ENCODE measurements at places on chromosomes 6 and 20.

GRCh38 chr6:121134922-121135321 lies 199.4 kb downstream of the TBC1D32 start:
- no peak for DNase-seq

DNA sequence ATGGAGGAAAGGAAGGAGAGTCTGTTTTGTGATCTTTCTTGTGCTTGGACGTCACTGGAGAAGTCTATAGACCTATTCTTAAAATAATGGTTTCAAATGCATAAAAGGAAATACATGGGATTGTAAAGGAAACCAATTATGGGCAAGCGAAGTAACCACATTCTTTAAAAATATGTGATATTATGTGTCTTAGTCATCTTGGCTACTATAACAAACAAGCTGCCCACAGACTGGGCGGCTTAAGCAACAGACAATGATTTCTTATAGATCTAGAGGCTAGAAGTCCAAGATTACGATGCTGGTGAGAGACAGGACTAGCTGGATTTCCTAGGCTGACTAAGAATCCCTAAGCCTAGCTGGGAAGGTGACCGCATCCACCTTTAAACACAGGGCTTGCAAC lies 49.4 kb upstream of the CD83 start:
- no peak for DNase-seq

GRCh38 chr20:29878281-29878741 lies 1379.2 kb upstream of the DEFB115 start:
- DNase-seq = peak; percentile 7

DNA sequence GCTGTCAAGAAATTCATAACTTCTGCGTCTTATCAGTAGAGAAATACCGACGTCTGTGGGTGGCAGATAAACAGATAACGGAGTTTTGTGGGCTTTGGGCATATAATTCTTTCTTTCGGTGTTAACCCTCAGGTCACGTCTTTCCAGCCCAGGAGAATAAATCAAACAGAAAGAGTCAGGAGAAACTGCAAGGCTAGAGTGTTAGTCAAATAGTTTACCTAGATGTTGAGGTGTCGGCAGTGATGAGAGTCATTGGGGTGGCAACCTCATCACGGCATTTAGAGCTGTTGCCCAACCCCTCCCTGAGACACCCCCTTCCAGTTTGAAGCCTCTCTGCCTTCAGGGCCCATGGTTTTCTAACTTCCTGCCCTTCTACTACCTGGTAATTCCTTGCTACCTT lies 49.5 kb downstream of the ADTRP start:
- DNase-seq = no peak

- DNase-seq = no peak
These were observed 11.9 kb downstream of the C6orf89 start for GRCh38 chr6:36897609-36898008.

GRCh38 chr6:6730831-6731230 lies 142.3 kb downstream of the LY86 start:
- DNase-seq = no peak

DNA sequence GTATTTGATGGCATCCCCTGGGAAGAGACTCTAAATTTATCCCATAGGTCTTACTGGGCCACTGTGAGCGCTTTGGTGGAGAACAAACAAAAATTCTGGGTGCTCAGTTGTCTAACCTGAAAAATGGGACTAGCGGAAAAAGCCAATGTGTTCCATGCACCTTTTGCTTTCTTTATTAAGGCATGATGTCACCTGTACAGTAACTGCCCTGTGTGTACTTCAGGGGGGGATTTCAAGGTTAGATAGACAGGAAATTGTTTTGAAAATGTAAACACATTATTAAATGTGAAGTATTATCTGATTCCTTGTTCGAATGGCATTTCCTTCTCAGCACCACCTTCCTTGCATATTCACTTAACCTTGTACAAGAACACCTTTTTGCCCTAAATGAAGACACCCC lies 1.2 kb upstream of the EDN1 start:
- DNase-seq = no peak

DNA sequence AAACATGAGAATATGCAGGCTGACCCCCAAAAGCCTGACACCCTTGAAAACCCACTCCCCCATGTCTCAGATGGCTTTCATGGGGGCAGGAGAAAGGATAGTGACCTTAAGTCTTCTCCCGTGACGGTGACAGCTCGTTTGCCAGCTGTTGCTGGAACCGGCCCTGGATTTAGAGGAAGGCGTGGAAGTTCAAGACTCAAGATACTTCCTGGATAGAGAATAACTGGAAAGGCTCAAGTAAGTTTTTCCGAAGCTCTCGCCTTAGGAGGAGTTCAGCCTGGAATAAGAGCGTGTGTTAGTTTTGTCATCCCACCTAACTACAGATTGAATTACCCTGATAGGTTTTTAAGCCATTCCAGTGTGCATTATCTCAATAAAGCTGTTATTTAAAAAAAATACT lies 11.6 kb upstream of the MTG2 start:
- no peak for DNase-seq

DNA sequence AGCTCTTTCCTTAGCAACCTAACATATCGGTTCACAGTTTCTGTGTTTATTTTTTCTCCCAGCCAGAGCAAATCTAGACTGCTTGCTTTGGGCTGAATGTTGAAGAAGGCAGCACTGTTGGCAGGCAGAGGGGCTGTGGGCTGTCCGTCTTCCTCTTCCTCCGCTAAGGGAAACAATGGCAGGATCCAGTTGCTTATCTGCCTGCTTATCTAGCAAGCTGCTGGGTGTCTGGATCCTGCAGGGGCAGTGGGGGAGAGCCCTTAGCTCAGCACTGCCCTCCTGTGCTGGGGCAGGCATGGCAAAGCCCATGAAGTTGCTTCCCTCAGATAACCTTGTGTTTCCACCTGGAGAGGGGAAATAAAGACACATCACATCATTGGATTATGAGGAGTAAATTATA lies 92.7 kb upstream of the CD93 start:
- no peak for DNase-seq

- DNase-seq = no peak
These were observed 4.7 kb upstream of the SCUBE3 start for GRCh38 chr6:35209081-35209480.

DNA sequence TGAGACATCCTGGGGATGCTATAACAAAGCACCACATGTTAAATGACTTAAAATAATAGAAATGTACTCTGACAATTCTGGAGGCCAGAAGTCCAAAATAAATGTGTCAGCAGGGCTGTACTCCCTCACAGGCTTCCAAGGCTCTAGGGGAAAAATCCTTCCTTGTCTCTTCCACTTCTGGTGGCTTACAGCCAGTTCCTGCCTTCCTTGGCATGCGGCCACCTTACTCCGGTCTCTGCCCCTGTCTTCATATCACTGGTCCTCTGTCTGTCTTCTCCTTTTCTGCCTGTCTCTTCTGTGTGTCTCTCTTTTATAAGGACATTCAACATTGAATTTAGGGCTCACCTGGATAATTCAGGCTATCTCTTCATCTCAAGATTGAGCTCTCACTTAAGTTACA lies 155.3 kb upstream of the SYNCRIP start:
- no peak for DNase-seq

- DNase-seq = no peak
These were observed 225.4 kb downstream of the PRL start for GRCh38 chr6:22071270-22072041.

DNA sequence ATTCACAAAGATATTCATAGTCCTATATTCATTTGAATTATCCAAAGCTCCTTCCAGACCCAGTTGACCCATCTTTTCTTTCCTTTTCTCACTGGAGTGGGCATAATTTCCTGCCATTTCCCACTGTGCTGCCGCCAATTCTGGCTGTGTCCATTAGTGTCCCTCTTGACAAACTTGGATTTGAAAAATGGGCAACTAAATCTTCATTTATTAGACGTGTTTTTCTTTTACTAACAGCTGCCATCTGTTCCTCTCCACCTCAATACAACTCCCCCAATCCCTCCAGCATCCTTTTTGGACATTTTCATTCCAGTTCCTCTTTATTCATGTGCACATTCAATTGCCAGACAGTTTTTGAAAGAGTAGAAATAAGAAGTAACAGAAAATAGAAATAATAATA lies 90.5 kb downstream of the PCSK2 start:
- no peak for DNase-seq

GRCh38 chr20:14951707-14952418 lies 614.5 kb upstream of the FLRT3 start:
- no peak for DNase-seq

- DNase-seq = no peak
These were observed 22.3 kb downstream of the TULP4 start for GRCh38 chr6:158334534-158334933.

GRCh38 chr20:39751557-39752137 lies 789.5 kb downstream of the DHX35 start:
- DNase-seq = no peak

- no peak for DNase-seq
These were observed 113.2 kb downstream of the ZDHHC14 start for GRCh38 chr6:157494132-157494710.

DNA sequence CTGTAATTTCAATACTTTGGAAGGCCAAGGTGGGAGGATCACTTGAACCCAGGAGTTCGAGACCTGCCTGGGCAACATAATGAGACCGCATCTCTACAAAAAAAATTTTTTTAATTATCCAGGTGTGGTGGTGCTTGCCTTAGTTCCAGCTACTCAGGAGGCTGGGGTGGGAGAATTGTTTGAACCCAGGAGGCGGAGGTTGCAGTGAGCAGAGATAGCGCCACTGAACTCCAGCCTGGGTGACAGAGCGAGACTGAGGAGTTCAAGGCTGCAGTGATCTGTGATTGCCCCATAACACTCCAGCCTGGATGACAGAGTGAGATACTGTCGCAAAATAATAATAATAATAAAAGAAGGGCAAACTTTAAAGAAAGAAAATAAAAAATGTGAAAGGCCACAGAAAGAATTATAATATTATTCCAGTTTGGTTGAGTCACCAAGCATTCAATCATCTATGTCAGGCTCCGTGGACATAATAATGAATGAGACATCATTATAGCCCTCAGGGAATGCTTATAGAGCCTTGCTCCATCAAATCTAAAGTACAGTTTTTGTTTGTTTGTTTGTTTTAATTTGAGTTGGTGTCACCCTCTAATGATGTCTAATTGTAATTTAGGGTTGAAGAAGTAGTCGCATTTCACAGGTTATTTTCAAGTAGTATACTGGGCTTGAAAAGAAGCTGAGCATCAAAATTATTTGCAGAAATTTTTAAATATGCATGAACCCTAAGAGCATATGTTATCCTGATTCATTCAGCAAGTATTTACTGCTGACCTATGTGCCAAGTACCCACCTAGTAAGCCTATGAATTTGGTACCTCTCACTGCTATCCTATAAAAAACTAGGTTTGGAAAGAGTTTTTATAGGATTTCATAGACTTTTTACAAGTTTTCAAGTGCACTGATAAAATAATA lies 15.1 kb downstream of the GLYATL3 start:
- no peak for DNase-seq

GRCh38 chr20:38046572-38046971 lies 13.0 kb downstream of the RPRD1B start:
- no peak for DNase-seq

DNA sequence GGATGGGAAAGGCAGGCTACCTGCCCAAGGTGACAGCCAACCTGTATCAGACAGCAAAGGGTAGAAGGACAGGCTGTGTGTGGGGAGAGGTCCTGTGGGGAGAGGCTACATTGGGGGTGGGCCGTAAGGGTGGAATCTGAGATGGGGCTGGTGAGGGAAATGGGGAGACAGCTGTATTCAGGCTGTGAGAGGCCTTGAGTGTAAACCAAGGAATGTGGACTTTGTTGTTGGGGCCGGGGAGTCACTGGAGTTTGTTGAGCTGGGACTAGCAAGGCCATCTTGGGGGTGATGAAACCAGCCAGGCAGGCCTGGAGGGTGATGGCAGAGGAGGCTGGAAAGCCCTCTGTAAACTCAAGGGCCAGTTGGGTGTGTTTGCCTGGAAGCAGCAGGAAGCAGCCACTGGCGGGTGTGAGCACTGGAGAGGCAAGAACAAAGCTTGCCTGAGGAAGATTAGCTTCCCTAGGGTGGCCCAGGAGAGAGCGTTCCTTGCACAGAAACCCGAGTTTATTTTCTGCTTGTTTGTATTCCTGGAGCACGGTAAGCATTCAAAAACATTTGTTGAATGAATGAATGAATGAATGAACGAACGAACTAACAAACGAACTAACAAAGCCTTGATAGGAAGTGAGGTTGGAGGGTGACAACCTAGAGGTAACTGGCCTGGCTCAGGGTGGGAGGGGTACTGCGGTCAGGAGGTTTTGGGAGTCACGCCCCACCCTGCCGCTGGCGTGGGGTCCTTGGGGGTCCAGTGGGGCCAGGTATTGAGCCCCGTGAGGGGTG lies 18.9 kb downstream of the TTBK1 start:
- DNase-seq = no peak

DNA sequence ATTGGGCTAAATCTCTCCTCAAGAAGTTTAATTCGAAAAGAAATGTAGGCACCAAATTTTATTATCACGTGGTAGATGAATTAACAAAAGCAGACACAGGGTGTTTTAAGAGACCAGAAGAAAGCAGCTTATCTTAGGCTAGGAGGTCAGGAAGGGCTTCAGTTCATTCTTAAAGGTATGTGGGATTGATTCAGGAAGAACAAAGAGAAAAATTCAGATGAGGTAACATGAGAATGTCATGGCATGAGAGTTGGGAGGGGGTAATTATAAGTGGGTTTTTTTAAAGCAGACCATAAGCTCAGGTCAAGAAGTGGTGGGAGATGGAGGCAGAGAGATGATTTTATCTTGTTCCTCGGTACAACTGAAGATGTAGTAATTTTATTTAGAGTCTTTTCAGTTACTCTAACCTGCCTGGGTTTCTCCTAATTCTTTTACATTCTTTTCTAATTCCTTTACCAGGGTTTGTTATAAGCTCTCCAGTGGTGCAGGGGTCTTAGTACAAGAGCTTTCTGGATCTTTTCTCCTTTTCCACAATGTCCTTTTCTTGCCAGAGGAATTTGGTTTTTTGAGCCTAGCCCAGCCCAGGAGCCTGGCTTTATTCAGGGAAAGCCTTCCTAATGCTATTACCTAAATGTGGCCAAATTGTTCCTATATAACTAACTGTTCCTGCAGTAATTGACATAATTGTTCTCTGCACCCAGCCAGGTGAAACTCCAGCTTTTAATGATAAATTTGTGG lies 474.1 kb upstream of the BTBD3 start:
- DNase-seq = no peak

- no peak for DNase-seq
These were observed 1.1 kb upstream of the SLC2A10 start for GRCh38 chr20:46708172-46708860.

DNA sequence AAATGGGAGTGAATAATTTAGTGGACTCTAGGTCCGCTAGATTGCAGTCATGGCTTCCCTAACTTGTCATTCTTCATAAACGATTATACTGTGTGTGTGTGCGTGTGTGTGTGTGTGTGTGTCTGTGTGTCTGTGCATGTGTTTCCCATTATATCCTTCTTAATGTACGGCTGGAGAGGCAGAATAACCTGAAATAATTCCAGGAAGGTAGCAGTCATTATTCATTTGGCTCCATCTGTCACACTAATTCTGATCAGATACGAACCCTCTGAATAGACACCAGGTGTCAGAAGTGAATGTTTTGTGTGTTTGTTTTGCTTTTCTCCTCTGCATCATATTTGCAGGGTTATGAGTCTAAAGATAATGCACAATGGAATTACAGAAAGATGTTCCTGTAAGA lies 372.9 kb downstream of the DOK5 start:
- DNase-seq = no peak

DNA sequence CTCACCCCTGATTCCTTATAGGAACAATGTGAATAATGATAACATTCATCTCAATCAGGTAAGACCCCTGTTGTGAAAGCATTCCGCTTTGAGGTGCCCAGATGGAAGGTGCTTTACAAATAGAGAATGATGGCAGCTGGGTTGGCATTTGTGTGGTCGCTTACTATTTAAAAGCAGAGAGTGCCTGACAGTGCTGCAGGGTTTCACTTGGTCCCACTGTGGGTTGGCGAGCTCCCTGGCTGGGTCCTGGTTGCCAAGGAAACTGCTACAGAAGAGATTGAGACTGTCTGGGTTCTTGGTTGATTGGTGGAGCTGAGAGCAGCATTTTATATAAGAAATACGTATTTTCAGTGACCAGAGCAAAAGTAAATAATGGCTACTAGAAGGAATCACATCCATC lies 207.2 kb upstream of the KCNQ5 start:
- no peak for DNase-seq
